ENCODE measurements at places on chromosomes 4 and X. TPM values are rescaled to one million over a fixed set of nuclear protein-coding genes. Genes with fewer than 3 reads are reported as not detected.

GRCh38 chr4:123784626-123785025 lies 388.0 kb downstream of the SPRY1 start:
- DNase-seq: no peak

- DNase-seq: no peak
Measured at GRCh38 chr4:150236626-150237025, 158.4 kb downstream of the DCLK2 start.

DNA sequence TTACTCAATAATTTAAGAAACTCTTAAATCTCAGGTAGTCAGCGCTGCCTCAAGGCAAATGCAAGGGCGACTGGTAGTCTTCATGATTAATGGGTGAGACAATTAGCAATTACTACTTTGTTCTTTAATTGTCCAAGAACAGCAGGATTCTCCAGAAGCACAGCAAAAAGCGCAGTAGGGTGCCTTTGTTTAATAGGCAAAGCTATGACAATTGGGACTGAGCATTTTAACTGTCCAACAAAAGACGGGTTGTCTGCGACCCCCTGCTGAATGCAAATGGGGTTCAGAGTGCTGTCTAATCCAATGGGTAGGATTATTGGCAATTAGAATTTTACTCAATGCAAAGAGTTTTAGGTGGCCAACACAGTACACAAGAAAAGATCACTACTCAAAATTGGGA lies 286.1 kb downstream of the CHIC1 start:
- DNase-seq: no peak

DNA sequence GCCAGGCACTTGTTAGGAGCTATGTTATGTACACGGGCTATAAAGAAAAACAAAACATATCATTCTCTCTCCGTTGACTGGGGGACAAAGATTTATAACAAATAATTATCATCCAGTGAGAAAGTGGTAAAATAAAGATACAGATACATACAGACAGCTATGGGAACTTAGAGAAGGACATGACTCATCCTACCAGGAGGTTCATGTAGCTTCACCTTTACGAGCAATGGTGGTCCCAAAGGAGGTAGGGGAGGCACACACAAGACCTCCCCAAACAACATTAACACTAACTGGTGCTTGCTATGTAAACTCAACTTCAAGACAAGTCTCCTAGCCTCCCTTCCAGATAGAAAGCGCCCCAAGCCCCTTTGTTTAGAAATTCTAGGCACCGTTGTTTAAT lies 8.9 kb downstream of the AMBN start:
- no peak for DNase-seq

DNA sequence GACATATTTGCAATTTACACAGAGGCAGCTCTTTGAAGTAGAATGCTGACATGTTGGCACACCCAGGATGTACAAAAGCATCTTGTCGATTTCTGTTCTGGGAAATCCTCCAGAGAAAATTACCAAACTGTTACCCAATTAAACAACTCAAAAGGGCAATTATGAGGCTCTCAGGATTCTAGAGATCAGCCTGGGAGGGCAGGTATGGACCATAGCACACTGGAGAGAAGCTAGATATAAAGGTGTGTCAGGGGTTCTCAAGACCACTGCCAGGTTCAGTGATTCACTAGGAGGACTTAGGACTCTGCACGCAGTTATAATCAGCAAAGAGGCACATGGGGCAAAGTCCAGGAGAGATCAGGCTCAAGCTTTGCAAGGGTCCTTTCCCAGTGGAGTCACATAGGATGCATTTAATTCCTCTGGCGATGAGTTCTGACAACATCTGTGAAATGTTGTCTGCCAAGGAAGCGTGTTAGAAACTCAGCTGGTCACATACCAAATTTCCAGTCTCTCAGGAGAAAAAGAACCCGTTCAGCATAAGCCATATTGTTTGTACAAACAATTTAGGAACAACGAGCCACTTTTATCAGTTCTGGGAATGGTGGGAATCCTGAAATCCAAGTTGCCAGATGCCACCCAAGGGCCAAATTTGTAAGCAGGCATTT lies 100.8 kb downstream of the SYTL5 start:
- no peak for DNase-seq

- DNase-seq: no peak
Measured at GRCh38 chr4:53963336-53963735, 101.1 kb downstream of the CHIC2 start.

The ZCCHC18 gene
- 2.8 TPM for total RNA-seq

GRCh38 chr4:82044141-82044993 lies 329.4 kb downstream of the HNRNPD start:
- DNase-seq: no peak
